GM12878 (cell line): ENCODE measurements at places on chromosomes 7 and 10. TPM values are rescaled to one million over a fixed set of nuclear protein-coding genes. Genes with fewer than 3 reads are reported as not detected.
A peak's percentile ranks its signal among the peaks of the same experiment; 100 is the strongest.

PBLD gene
- total RNA-seq: 1.5 and 1.9 TPM in 2 replicates

- H3K4me3 ChIP-seq: no peak overlapping the region
- DNase-seq: no peak
- peaks cover 19% of the 10 kb centered on the region for H3K4me1 ChIP-seq
- H3K27me3 ChIP-seq: no peaks in the 10 kb centered on the region
- peaks cover 37% of the 10 kb centered on the region for H3K36me3 ChIP-seq
- no peak overlapping the region for H3K27ac ChIP-seq
Measured at GRCh38 chr10:79355420-79356017, 8.2 kb downstream of the PPIF start.

JCAD gene
- total RNA-seq: 0.13 and 0.28 TPM in 2 replicates

GFRA1 gene
- total RNA-seq: 0.05 TPM in 2 replicates

DNA sequence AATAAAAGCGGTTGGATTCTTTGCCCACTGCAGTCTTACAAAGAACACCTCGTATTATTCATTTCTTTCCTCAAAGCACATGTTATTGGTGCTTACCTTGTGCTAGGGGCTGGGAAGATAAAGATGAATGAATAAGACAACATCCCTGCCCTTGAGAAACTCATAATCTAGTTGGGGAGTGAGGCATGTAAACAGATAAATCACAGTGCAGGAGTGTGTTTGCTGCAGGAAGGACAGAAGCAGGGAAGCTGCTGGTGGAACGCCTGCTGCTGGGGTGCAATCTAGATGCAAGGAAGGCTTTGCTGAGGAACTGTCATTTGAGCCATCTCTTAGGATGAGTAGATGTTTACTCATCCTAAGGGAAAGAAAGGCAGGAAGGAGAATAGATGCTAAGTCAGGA, 135.6 kb downstream of the TMEM178B start:
- H3K4me3 ChIP-seq: no peak overlapping the region
- H3K27ac ChIP-seq: no peak overlapping the region
- DNase-seq: no peak

STEAP1B gene
- not detected in 2 replicates for total RNA-seq

DNA sequence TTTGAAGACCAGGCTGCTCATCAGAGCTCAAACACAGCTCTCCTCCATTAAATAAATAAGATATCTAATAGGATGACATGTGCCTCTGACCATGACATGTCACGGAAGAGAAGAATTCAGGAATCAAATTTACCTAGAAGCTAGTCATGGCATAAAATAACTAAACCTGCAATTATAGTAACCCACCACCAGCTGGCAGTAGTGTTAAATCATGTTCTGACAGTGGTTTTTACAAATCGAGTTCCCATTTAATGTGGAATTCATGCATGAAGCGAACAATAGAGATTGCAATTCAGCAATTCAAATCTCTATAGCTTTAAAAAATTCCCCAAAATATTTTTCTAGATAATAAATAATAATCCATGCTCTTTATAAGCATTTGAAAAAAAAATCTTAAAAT, 74.6 kb upstream of the IKZF1 start:
- H3K27me3 ChIP-seq: no peaks in the 10 kb centered on the region
- H3K27ac ChIP-seq: no peak overlapping the region
- no peaks in the 10 kb centered on the region for H3K4me1 ChIP-seq
- no peaks in the 10 kb centered on the region for H3K36me3 ChIP-seq

MYL10 gene
- not detected in 2 replicates for total RNA-seq

GRCh38 chr10:24762966-24763623, 39.4 kb upstream of the ARHGAP21 start:
- H3K27me3 ChIP-seq: no peaks in the 10 kb centered on the region
- no peak overlapping the region for H3K27ac ChIP-seq
- no peaks in the 10 kb centered on the region for H3K4me1 ChIP-seq
- no peak overlapping the region for H3K4me3 ChIP-seq

GRCh38 chr7:115056019-115056418, 134.1 kb downstream of the MDFIC start:
- no peaks in the 10 kb centered on the region for H3K27me3 ChIP-seq
- no peak overlapping the region for H3K4me3 ChIP-seq
- H3K36me3 ChIP-seq: no peaks in the 10 kb centered on the region
- H3K27ac ChIP-seq: no peak overlapping the region
- DNase-seq: no peak
- H3K4me1 ChIP-seq: peaks cover 13% of the 10 kb centered on the region; the same call in 1 of the 2 replicates

GRCh38 chr7:71595176-71595575, 463.2 kb downstream of the GALNT17 start:
- no peaks in the 10 kb centered on the region for H3K36me3 ChIP-seq
- H3K27ac ChIP-seq: no peak overlapping the region
- H3K4me1 ChIP-seq: no peaks in the 10 kb centered on the region

DNA sequence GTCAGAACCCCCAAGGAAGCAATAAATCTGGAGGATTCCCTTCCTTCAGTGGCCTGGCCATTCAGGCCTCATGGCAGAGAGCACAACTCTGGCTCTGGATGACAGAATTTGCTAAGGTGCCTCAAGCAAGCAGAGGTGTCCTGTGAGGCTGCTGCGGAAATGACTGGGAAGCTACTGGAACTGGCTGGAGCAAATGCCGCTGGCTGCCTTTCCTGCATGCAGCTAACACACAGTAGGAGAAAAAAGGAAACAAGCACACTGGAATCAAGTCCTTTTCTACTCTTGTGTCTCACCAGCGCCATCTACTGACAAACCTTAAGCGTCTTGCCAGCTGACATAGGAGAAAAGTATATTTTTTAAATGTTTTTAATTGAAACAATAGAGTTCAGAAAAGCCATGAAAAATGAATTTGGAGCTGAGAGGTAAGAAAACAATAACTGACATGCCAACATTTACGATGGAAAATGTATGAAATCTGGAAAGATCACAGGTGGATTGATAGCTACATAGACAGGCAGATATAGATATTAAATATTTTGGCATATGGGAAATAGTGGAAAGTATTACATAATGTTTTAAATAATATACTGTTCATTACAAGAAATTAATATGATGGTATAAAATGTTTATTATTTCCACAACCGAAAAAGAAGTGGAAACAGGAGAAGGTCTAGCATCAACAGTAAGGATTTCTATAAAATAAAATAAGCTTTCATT, 951.6 kb downstream of the ANKRD7 start:
- no peaks in the 10 kb centered on the region for H3K36me3 ChIP-seq
- H3K4me1 ChIP-seq: no peaks in the 10 kb centered on the region
- H3K27ac ChIP-seq: no peak overlapping the region
- DNase-seq: peak; percentile 1
- H3K27me3 ChIP-seq: no peaks in the 10 kb centered on the region

KCNIP2 gene
- 1.8 and 3.6 TPM in 2 replicates for total RNA-seq

DNA sequence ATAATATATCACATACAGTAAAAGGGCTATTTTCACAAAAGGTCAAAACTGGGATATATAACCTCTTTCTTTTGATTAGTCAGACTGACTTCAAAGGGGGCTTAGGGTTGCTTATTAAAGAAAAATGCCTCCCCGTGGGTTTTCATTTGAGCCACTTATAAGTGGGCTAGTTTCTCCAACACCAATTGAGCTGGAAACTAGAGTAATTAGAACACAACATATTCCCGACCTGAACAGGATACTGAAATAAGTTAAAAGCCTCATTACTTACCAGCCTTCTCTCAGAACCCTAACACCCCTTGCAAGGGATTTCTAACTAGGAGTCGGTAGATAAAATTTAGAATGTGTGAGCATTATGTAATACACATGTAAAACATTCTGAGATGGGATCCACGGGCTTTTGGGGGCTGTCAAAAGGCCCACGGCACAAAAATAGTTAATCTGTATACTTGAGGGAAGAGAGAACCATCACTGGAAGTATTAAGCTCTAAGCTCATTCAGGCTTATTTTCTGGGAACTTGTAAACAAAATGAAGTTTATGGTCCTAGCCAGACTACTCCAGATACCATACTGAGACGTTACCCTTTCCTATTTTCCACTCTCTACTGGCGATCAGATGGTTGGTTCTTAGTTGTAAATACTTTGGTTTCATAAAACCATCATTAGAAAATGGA, 29.3 kb upstream of the KMT2E start:
- peak overlapping the region; percentile 98 for H3K27ac ChIP-seq
- H3K4me3 ChIP-seq: peak overlapping the region; percentile 75
- peaks cover 14% of the 10 kb centered on the region; the same call in 1 of the 2 replicates for H3K4me1 ChIP-seq
- H3K27me3 ChIP-seq: no peaks in the 10 kb centered on the region
- no peaks in the 10 kb centered on the region for H3K36me3 ChIP-seq

PIP gene
- not detected in 2 replicates for total RNA-seq

DNA sequence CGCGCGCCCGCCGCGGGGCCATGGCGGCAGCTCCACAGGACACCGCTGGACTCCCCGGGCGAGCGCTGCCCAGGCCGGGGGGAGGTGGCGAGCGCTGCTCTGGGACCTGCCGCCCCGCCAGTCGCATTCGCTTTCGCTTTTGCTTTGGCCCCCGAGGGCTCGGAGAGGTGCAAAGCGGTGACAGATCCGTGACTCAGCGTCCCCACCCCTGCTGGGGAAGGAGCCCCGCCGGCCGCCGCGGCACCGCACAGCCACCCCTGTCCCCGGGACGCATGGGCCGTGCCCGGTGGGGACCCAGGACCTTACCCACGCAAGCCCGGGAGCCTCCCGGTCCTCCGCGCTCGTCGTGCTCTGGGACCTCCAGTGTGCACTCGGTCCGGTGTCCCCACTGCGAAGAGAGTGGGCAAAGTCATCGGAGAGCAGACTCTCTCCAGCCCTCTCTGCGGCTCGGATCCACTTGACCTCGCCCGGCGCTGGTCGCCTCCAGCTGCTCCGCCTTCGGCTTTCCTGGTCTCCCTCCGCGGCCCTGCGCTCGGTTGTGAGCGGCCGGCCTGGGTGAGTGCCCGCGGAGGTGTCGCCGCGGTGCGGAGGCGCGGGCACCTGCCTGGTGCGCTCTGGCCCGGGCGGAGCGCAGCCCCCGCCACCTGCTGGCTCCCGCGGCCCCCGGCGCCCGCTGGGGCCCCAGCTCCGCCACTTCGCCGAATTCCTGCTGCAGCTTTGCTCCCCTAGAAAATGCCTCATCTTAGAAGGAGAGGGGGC, at the start of gene IL15RA:
Gene IL15RA (minus strand): TSS at position 73 of the 759 bp plus-strand sequence. CDS start 51 bp downstream, at position 22.
- no peak for DNase-seq
- peaks cover 12% of the 10 kb centered on the region for H3K4me1 ChIP-seq
- peak within 1 kb of the TSS; percentile 95 for H3K4me3 ChIP-seq
- H3K27me3 ChIP-seq: no peaks in the 10 kb centered on the region; the same call in 1 of the 2 replicates

FGL2 gene
- 1.2 and 1.7 TPM in 2 replicates for total RNA-seq

PRKG1 gene
- total RNA-seq: 0.05 TPM in 1 of 2 replicates, not detected in the other

GRCh38 chr7:44145479-44145968, 4.4 kb upstream of the MYL7 start:
- H3K4me3 ChIP-seq: no peak overlapping the region
- H3K27ac ChIP-seq: no peak overlapping the region

- no peak for DNase-seq
- no peaks in the 10 kb centered on the region for H3K27me3 ChIP-seq
- H3K36me3 ChIP-seq: no peaks in the 10 kb centered on the region
- H3K4me1 ChIP-seq: no peaks in the 10 kb centered on the region
- no peak overlapping the region for H3K27ac ChIP-seq
Measured at GRCh38 chr7:140159497-140159896, 17.3 kb downstream of the KDM7A start.

WNT8B gene
- total RNA-seq: not detected in 2 replicates

DNA sequence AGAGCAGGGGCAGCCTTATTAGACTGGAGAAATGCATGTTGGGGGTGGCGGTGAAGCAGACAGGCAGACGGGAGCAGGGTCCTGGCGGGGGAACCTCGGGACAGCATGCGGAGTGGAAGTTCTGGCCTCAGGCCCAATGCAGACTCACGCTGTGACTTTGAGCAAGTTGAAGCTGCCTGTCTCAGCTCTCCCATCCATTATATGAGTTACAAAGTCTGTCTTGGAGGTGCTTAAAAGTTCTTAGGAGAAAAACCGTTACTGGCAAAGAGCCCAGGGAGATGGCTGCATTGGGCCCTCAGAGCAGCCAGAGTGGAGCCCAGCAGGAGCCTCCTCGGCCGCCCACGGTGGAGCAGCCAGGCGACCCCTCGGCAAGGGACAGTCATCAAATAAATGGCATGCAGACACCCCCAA, 509.5 kb downstream of the PLXNA4 start:
- no peaks in the 10 kb centered on the region for H3K36me3 ChIP-seq
- no peak for DNase-seq
- no peaks in the 10 kb centered on the region for H3K27me3 ChIP-seq
- H3K27ac ChIP-seq: no peak overlapping the region
- no peaks in the 10 kb centered on the region for H3K4me1 ChIP-seq

DNA sequence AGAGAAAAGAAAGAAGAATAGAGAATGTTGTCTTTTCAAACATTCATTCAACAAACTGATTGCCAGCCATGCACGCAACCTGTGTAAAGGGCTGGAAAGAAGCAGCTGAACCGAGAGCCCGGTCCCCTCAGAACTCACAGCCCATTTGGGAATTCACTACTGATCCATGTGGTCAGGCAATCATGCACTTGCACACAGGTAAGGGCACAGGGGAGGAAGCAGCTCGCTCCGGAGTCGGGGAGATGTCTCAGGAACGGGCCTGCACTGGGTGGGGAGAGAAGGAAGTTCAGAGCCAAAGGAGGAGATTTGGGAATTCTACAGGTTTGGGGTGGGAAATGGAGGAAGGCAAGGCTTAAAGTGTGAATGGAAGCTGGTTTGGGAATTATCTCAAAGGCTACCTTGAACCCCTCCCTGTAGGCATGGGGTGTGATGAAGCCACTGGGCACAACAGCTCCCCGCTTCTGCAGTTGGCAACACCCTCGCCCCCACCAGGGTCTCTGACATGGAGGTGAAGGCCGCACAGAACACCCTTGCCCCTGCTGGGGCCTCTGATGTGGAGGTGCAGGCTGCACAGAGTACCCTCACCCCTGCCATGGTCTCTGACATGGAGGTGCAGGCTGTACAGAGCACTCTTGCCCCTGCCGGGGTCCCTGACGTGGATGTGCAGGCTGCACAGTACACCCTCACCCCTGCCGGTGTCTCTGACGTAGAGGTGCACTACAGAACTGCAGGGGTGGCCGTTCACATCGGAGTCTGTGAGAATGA, 194.4 kb upstream of the RNF32 start:
- no peak overlapping the region for H3K27ac ChIP-seq
- no peaks in the 10 kb centered on the region for H3K4me1 ChIP-seq
- H3K36me3 ChIP-seq: no peaks in the 10 kb centered on the region
- no peak for DNase-seq
- no peaks in the 10 kb centered on the region for H3K27me3 ChIP-seq
- no peak overlapping the region for H3K4me3 ChIP-seq

DNA sequence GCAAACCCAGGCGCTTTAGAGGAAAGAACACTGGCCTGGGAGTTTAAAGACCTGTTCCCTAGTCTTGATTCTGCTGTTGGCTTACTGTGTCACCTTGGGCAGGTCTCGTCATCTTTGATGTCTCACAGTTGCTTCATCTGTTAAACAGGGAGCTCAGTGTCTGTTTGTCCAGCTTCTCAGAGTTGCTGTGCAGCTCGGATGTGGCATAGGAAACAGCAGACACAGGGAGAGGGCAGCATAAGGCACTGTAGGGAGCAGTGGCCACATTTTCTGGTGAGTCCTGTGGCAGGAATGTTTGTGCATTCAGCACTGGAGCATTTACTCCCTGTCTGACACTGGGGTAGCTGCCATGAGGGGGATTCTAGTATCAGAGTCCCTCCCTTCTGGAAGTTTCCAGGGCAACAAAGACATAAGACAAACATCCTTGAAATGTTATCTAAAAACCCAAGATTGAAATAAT, 2.0 kb downstream of the REPIN1 start:
- H3K27ac ChIP-seq: peak overlapping the region; percentile 97
- H3K4me1 ChIP-seq: peaks cover 36% of the 10 kb centered on the region
- H3K27me3 ChIP-seq: no peaks in the 10 kb centered on the region

GRCh38 chr10:101031796-101032636, 982 bp downstream of the SFXN3 start:
- no peaks in the 10 kb centered on the region for H3K36me3 ChIP-seq
- H3K27me3 ChIP-seq: peaks cover 5% of the 10 kb centered on the region
- H3K4me1 ChIP-seq: peaks cover 21% of the 10 kb centered on the region
- DNase-seq: no peak

GRCh38 chr10:106535304-106535953, 629.1 kb downstream of the SORCS1 start:
- H3K27ac ChIP-seq: no peak overlapping the region
- H3K4me1 ChIP-seq: no peaks in the 10 kb centered on the region
- no peak overlapping the region for H3K4me3 ChIP-seq
- no peaks in the 10 kb centered on the region for H3K36me3 ChIP-seq

CYP2W1 gene
- total RNA-seq: not detected in 2 replicates

ELAPOR2 gene
- 4.0 and 7.1 TPM in 2 replicates for total RNA-seq
